Stimulated activated CD8-positive, alpha-beta memory T cell treated with anti-CD3 and anti-CD28 coated beads, Interleukin-2, amount 100 ng/mL, for 48 hours (primary cell): ENCODE measurements at places on chromosomes 6 and 20.

DNA sequence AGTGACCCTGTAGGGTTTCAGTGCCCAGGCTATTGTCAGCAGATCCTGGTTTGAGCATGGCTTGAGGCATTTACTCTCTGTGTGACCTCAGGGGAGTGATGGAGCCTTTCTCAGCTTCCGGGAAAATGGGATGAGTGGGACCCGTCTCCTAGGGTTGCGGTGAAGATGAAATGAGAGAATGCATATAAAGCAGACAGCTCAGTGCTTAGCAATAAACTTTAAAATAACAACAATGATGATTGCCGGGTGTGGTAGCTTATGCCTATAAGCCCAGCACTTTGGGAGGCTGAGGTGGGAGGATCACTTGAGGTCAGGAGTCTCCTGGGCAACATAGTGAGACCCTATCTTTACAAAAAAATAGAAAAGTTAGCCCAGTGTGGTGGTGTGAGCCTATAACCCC is 106.0 kb upstream of the MTHFD1L start:
- no peak for DNase-seq

GRCh38 chr6:118537574-118537973 is 10.5 kb upstream of the PLN start:
- DNase-seq = no peak

DNA sequence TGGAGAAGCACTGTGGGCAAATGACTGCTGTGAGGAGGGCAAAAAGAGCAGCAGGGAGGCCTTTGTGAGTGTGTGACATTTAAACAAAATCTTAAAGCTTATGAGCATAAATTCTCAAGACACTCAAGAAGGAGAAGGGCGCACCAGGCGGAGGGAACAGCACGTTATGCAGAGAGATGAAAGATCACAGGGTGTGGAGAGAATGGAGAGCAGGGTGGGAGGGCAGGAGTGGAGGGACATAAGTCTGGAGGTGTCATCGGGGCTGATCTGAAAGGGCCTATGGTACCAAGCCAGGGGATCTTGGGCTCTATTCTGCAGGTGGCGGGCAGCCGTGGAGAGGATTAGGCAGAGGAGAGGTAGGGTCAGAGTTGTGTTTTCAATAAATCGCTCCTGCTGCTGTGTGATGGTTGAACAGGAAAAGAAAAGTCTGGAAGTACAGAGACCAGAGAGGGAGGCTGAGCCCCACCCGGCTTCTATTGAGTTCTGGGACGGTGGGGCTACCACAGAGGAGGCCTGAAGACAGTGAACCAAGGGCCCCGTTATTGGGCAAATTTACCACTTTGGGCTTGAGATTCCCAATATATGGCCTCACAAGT is 24.3 kb upstream of the DLGAP4 start:
- DNase-seq = no peak

GRCh38 chr20:20367575-20368417 is at the start of gene INSM1:
Gene INSM1, plus strand, starts transcription at chr20:20368104. Its CDS starts 164 bp downstream, at chr20:20368268.
- DNase-seq = peak; percentile 10

DNA sequence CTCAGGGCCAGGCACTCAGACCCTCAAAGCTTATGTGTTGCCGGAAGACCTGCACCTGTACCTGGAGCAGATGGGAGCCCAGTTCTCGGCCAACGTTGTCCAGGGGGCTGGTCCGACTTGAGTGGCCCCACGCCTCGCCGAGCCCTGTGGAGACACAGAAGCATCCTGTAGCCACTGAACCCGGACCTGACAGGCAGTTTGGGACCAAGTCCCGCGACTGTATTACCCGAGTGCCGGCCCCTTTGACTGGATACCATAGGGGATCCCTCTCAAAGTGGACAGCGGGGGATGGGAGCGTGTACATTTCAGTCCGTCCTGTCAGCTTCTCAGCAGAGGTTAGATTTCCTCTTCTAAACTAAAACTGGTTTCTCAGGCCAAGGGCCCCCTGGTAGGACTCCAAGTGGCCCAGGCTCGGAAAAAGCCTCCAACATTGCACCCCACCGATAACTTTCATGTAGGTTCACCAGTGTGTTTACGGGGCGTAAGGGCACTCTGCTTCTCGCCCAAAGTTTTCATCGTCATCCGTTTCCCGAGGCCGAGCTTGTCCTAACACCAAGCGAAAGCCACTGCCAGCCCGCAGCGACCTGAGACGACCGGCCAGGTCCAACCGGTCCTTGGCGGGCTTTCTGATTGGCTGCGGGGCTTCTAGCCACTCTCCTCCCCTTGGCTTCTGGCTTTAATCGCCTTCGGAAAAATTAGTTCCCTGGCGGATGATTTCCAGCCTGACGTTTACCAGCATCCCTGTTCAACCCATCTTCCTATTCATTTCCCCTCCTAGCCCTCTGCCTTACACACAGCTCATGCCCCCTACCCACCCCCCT is 10.8 kb downstream of the SIM1 start:
- no peak for DNase-seq

DNA sequence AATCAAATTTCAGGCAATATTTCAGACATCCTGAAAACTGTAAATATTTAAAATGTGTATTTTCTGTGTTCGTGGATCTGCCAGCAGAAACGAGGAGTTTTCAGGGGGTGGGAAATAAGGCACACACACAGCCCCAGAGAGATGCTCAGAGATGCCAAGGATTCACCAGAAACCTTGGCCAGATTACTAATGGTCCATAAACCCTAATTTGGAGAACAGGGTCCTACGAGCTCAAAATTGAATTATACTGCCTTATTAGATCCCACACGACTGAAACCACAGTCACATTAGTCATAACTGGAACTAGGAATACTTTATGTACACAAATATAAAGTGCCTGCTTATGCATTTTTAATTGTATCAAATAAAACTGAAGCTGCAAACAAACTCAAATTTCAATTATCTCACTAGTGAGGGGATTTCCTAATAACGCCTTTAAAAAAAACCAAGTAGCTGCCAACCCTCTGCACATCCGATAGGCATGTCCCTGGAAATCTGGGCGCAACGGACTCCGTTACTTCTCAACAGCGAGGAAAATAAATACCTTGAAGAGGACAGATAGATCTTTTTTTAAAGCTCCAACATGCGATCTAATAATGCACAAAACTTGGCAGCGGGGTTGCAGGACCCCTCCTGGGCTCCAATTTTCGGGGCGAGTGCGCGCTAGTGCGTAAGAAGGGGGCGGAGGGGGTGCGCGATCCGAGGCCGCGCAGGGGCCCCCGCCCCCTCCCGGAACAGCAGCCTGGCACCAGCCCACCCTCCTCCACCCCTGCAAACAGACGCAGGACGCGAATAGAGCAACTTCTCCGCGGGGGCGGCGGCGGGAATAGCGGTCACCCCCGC is 897 bp downstream of the CHD6 start:
- peak; percentile 24 for DNase-seq

- no peak for DNase-seq
These were observed 330.8 kb upstream of the DEFB112 start for GRCh38 chr6:50380406-50381098.

DNA sequence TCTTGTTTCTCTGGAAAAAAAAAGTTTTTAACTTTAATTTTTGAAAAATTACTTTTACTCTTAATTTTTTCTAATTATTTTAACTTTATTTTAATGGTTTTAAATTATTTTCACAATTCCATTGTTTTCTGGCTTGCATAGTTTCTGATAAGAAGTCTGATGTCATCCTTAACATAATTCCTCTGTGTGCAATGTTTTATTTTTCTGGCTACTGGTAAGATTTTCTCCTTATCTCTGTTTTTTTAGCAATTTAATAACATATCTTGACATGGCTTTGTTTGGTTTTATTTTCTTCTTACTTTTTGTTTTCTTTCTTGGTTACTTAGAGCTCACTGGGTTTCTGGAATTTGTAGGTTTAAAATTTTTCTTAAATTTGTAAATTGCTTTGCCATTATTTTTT is 114.8 kb downstream of the TBXT start:
- DNase-seq = no peak

GRCh38 chr6:75337835-75338580 is 53.4 kb upstream of the TMEM30A start:
- DNase-seq = no peak

GRCh38 chr20:20765696-20766365 is 53.4 kb upstream of the RALGAPA2 start:
- DNase-seq = no peak

GRCh38 chr6:5626727-5627426 is 365.6 kb downstream of the FARS2 start:
- no peak for DNase-seq

- DNase-seq = no peak
These were observed 15.6 kb upstream of the BICRAL start for GRCh38 chr6:42766163-42766670.

- no peak for DNase-seq
These were observed 71.8 kb downstream of the LCA5 start for GRCh38 chr6:79465381-79465780.

- DNase-seq = no peak
These were observed 8.0 kb upstream of the TCF21 start for GRCh38 chr6:133880896-133881295.

- DNase-seq = no peak
These were observed 38.1 kb upstream of the UTRN start for GRCh38 chr6:144246988-144247387.

GRCh38 chr6:16689788-16690607 is 71.3 kb downstream of the ATXN1 start:
- DNase-seq = no peak

GRCh38 chr6:11423072-11423471 is 114.5 kb upstream of the TMEM170B start:
- no peak for DNase-seq

DNA sequence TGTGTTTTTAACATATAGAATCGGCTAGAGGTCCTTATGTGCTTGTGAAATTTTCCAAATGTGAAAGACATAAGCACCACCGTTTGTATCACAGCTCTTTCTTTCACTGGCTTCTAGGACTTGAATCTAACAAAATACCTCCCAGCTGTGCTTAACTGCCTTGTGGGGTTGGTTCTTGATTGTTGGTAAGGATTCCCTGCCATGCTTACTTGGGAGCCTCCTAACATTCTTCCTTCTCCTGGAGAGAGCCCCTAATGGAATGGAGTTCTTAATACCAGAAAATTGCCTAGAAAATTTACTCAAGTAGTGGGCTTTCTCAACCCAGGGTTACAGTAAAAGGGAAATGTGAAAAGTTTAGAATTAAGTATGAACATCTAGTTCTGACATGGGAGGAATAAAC is 121.2 kb downstream of the COL19A1 start:
- DNase-seq = no peak

DNA sequence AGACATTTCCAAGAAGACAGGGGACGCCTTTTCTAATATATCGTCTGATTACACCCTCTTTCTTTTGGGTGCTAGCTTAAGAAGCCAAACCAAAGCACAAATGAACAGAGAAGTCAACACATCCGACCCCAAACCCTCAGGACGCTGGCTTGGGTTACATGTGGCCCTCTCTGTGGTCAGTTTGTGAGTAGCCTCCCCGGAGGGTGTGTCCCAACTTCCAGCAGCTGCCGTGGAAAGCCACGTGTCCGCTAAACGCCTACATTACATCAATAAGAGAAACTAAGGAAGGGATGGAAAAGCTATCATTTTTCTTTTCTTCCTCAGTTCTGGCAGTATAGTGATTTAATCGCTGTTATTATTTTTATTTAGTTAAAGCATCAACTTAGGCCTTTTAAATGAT is 487 bp upstream of the BMP6 start:
- DNase-seq = no peak

- no peak for DNase-seq
These were observed 314.5 kb downstream of the EYA4 start for GRCh38 chr6:133555685-133556084.

DNA sequence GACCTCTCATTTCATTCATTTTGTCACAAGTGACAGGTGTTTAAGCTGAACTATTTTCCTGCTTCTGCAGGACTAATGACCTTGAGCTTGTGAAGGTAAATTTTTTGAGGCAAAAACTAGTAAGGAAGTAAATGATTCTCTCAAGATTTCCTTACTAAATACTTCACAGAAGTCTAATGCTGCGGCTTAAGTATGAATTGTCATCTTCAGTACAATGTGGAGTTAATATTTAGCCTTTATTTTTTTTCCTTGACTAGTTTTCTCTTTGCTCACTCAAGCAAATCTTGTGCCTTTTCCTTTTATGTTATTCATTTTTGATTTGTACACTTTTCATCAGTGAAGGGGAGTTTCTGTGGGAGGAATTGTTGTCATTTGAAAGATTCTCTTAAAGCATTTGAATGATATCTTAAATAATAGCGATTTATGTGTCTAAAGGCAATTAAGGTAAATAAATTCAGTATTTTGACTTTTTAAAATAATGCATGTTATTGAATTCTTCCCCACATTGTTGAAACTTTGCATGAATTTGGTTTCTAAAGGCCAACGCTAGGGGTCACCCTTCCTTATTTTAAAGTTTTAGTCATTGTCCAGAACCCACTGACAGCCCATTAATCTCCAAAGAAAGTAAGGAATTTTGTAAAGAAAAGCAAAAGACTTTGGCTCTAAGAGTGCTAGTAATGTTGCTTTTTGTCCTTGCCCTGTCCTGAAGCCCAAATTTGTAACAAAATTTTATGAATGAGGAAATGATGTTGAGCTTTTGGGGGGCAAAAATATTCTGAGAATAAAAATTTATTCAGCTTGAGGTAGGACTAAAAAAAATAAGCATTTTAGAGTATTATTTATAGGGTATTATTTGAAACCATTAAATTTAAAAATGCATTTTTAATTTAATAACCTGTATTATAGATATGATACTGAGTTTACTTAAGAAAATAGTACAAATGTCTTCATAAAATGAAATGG is 157.4 kb upstream of the LAMA2 start:
- no peak for DNase-seq

GRCh38 chr20:45938727-45939438 is 4.4 kb downstream of the PCIF1 start:
- DNase-seq = no peak

DNA sequence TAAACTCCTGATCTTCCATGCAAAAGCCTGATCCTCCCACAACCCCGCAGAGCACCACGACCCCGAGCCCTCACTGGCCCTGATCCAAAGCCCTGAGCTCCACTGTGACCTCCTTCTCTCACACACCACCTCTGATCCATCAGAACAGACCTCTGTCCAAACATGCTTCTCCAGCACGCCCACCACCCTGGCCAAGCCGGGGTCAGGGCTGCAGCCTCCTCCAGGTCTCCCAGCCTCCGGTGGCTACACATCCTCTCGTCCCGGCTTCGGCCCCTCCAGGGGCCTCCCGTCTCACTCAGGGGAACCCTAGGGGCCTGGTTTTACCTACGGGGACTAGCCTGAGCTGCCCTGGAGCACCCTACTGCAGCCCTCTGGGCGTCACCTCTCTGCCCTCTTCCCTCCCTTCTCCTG is 49.1 kb downstream of the FOXF2 start:
- no peak for DNase-seq

DNA sequence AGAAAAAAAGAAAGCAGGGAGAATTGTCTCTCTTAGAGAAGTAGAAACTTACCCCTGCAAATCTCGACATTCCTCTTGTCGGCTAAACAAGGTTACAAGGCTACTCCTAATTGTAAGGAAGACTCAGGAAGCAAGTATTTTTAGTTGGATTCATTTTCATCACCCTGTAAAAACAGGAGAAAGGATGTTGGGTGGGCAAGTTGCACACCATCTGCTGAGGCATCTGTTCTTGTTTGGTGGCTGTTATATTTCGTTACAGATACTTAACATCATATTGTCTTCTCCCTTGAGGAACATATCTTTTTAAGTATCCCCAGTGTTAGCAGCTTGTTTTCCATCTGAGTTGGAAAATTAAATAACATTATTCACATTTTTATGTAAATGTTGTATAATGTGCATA is 187.5 kb downstream of the PLCB4 start:
- no peak for DNase-seq

GRCh38 chr6:36649701-36650484 is 28.6 kb upstream of the CDKN1A start:
- DNase-seq = no peak
